Calu3 (cell line): ENCODE measurements at places on chromosomes 16 and 17.

DNA sequence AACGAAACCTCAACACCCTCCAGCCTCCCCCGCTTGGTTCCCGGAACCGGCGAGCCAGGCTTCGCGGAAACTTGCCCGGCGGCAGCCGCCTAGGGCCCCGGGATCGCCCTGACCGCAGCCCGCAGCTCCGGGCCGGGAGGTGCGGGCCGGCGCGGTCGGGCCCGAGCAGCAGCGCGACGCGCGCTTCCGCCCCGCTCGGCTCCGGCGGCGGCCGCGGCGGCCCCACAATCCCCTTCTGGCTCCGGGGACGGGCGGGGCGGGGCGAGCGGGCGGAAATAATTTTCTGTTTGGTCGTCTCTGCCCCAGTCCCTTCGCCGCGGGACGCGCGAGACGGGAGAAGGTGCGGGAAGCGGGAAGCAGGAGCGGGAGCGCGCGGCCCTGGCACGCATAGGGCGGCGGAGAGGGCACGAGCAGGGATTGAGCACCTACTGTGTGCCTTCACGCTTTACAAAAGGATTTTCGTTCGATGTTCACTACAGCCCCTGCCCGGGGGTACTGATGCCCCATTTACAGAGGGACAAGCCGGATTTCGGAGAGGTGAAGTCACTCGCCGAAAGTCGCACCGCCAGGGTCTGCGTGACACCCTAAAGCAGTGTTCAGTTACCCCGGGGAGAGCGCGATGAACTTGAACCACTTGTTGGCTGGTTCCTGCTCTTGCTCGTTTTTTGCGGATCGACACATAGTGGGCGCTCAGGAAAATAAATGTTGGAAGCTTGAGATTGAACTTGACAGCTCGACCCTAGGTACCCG lies 2.7 kb upstream of the MLLT6 start:
- peak; percentile 99 for DNase-seq

GRCh38 chr16:72988569-72988968 lies 59.4 kb downstream of the ZFHX3 start:
- no peak for DNase-seq

- no peak for DNase-seq
Observed at GRCh38 chr17:8831234-8831849, 32.2 kb upstream of the MFSD6L start.

- DNase-seq = peak; percentile 36
Observed at GRCh38 chr16:58306327-58306726, 11.5 kb upstream of the PRSS54 start.

DNA sequence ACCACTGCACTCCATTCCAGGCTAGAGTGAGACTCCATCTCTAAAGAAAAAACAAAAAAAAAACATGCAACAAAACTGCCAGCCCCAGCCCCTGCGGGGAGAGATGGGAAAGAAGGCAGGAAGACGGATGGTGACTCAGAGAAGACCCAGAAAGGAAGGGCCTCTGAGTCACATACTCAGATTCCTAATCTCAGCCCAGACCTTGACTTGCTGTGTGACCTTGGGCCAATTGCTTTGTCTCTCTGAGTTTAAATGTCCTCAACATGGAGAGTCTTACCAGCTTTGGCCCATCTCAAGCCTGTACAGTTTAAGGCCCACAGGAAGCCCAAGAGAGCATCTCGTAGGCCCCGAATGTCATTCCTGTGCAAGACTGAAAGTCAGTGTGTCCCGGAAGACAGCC lies 86.5 kb upstream of the LHX1 start:
- DNase-seq = no peak

GRCh38 chr16:49458656-49459445 lies 85.2 kb downstream of the C16orf78 start:
- no peak for DNase-seq
